ENCODE measurements at places on chromosomes 1 and 21.

DNA sequence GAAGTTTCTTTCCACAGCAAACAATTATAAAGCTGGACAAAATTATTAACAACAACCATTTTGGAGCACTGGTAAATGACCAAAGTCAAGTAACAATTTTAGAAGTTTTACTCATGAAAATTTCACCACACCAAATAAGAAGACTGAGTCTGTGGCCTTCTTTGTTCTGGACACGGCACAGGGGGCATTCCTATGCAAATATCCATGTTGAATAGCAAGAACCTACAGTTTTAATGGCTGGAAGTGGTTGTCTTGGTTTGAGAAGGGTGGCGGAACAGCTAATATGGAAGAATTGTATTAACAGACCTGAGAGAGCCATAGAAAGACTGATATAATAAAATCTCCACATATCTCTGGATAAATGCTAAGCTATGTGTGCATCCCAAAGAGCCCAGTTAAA lies 29.4 kb upstream of the GADD45A start:
- H3K27ac ChIP-seq, result no peak overlapping the region
- H3K36me3 ChIP-seq, result no peaks in the 10 kb centered on the region
- no peak for DNase-seq
- H3K27me3 ChIP-seq, result no peaks in the 10 kb centered on the region
- H3K4me3 ChIP-seq, result no peak overlapping the region

DNA sequence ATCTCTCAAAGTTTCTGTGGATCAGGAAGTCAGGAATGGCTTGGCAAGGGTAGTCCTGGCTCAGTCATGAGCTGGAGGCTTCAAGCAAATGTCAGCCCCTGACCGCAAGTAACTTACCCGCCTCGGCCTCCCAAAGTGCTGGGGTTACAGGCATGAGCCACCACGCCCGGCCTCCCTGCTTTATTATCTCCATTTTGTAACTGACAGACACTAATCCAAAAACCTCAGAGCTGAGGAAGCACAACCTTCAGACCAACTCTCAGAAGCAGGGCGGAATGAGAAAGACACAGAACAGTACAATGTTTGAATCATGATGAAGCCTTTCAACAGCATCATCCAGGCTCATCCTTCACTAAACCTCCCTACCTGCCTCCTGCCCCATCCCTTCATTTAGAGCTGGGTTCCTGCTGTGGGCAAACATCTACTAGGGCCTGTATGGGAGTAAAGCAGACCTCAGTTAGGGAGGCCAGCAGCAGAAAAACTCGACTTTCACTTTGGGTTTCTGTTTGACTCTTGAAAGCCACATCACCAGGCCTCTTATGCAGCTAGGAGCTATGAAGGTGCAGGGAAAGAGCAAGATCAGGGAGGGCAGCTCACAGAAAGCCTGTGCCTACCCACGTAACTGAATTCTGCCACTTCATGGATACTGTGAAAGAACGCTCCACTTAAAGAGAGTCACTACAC lies 84.4 kb upstream of the RAB4A start:
- H3K36me3 ChIP-seq, result no peaks in the 10 kb centered on the region
- H3K27me3 ChIP-seq, result no peaks in the 10 kb centered on the region
- no peak for DNase-seq
- H3K4me3 ChIP-seq, result no peak overlapping the region

DNA sequence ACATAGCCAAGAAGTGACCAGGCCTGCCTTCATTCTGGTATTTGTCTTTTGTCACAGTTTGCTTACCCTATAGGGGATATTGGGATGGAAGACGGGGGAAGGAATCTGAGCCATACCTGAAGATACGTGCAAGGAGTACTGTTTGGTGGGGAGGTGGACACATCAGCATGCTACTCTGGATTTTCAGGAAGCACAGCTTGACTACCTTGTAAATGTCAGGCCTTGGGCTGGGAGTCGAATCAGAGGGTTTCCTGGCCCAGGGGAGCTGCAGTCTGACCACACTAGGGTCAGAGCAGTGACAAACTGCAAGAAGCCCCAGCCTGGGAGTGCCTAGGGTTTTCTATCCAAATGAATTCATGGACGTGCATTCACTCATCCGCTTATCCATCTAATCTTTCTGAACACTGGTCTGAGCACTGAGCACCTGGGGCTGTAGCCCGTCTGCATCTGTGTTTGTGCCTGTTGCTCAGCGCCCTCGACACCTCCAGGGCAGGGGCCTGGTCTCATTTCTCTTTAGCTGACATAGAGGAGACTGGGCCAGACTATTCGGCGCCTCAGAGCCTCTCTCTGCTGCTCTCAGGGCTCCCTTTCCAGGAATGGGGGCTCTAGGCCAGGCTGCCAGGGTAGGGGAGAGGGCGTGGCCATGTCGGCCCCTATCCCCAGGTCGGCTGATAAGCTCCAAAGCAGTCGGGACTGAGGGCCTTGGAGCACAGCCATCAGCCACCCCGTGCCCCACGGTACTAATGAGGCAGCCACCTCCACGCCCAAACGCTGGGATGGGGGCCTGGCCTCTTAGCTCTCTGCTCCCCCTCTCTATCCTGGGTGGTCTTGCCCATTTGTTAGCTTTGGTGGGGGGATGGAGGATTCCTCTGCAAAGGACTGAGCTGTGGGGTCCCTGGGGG lies 47.0 kb upstream of the SLC2A1 start:
- no peaks in the 10 kb centered on the region for H3K36me3 ChIP-seq
- no peak for DNase-seq

- peak overlapping the region; percentile 97 for H3K4me3 ChIP-seq
- H3K27me3 ChIP-seq, result no peaks in the 10 kb centered on the region
- DNase-seq, result no peak
- H3K4me1 ChIP-seq, result peaks cover 41% of the 10 kb centered on the region
Observed at GRCh38 chr1:100267284-100267683, 1.3 kb downstream of the RTCA start.

GRCh38 chr21:40972151-40972550 lies 125.2 kb upstream of the DSCAM start:
- H3K4me3 ChIP-seq, result no peak overlapping the region
- no peaks in the 10 kb centered on the region for H3K36me3 ChIP-seq
- no peak for DNase-seq
- no peaks in the 10 kb centered on the region for H3K27me3 ChIP-seq
- no peaks in the 10 kb centered on the region for H3K4me1 ChIP-seq
- H3K27ac ChIP-seq, result no peak overlapping the region

GRCh38 chr1:167446966-167447365 lies 71.4 kb downstream of the CD247 start:
- peaks cover 13% of the 10 kb centered on the region for H3K36me3 ChIP-seq
- no peak for DNase-seq
- H3K27ac ChIP-seq, result peak overlapping the region; percentile 59
- peak overlapping the region; percentile 54 for H3K4me3 ChIP-seq
- peaks cover 79% of the 10 kb centered on the region for H3K4me1 ChIP-seq
- no peaks in the 10 kb centered on the region for H3K27me3 ChIP-seq

- no peak overlapping the region for H3K27ac ChIP-seq
- H3K4me3 ChIP-seq, result peak overlapping the region; percentile 34
- H3K4me1 ChIP-seq, result peaks cover 10% of the 10 kb centered on the region
- no peaks in the 10 kb centered on the region for H3K27me3 ChIP-seq
- no peak for DNase-seq
Observed at GRCh38 chr1:17356387-17357026, 15.5 kb upstream of the PADI6 start.

GRCh38 chr1:1171161-1171545 lies 2.5 kb upstream of the TTLL10 start:
- no peaks in the 10 kb centered on the region for H3K27me3 ChIP-seq
- H3K36me3 ChIP-seq, result no peaks in the 10 kb centered on the region
- H3K4me3 ChIP-seq, result no peak overlapping the region
- peaks cover 15% of the 10 kb centered on the region for H3K4me1 ChIP-seq
- DNase-seq, result no peak

DNA sequence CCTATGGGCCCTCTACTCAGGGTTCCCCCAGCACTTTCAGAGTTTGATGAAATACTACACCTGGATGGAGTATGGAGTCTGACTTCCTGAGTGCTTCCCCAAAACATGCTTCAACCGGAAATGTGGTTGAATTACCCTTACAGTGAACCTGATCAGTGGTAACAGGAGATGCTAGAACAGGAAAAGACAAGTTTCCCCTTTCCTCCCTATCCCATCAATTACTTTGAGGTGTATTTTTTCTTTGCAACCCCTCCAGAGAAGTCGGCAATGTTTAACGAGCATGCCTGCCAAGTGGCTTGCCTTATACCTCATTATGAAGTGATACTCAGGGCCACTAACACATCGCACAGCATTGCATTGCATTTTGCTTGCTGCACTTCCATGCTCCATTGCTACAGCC lies 7.0 kb downstream of the KRTAP15-1 start:
- H3K4me1 ChIP-seq, result no peaks in the 10 kb centered on the region
- H3K27ac ChIP-seq, result no peak overlapping the region
- DNase-seq, result no peak
- no peaks in the 10 kb centered on the region for H3K27me3 ChIP-seq
- H3K4me3 ChIP-seq, result no peak overlapping the region

GRCh38 chr1:24926563-24927249 lies 3.4 kb downstream of the RUNX3 start:
- peak overlapping the region; percentile 89 for H3K27ac ChIP-seq
- DNase-seq, result no peak
- H3K36me3 ChIP-seq, result peaks cover 36% of the 10 kb centered on the region
- peak overlapping the region; percentile 77 for H3K4me3 ChIP-seq

GRCh38 chr1:24108334-24109165 lies 3.4 kb downstream of the MYOM3 start:
- no peak for DNase-seq
- H3K4me3 ChIP-seq, result no peak overlapping the region
- H3K4me1 ChIP-seq, result peaks cover 8% of the 10 kb centered on the region
- no peaks in the 10 kb centered on the region for H3K27me3 ChIP-seq

DNA sequence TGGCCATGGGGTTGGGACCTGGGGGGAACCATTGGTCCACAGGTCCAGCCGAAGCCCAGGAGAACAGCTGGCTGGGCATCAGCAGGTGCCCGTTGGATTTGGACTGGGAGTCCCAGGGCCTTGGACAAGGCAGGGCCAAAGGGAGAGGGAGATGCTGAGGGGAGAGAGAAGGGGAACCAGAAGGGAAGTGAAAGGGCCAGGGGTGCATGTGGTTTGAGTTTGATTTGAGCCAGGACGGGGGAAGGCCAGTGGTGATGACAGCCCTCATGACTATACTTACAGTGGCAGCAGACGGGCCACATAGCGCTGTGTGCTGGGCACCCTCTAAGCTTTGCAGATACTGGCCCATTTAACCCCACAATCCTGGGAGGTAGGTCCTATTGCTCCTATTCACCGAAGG lies 18.8 kb downstream of the AGRN start:
- peaks cover 12% of the 10 kb centered on the region for H3K27me3 ChIP-seq
- DNase-seq, result no peak
- no peaks in the 10 kb centered on the region for H3K36me3 ChIP-seq
- no peak overlapping the region for H3K4me3 ChIP-seq

DNA sequence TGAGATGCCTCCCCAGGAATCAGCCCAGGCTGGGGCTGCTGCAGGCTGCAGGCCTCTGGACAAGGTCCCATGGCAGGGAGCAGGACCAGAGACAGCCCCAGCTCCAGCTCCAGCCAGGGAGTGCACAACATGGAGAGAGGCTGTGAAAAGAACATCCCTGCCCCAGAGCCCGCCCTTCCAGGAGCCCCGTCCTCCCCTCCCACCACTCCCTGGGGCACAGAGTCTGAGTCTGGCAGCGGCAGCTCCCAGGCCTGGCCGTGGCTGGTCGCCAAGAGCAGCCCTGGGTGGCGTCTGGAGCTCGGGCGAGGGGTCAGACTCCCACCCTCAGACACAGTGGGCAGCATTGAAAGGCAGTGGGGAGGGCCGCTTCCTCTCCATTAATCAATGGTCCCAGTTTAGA lies 37.8 kb downstream of the MEGF6 start:
- no peaks in the 10 kb centered on the region for H3K4me1 ChIP-seq
- H3K27me3 ChIP-seq, result no peaks in the 10 kb centered on the region
- no peak for DNase-seq
- H3K4me3 ChIP-seq, result no peak overlapping the region
- H3K36me3 ChIP-seq, result no peaks in the 10 kb centered on the region

- H3K27me3 ChIP-seq, result no peaks in the 10 kb centered on the region
- H3K4me3 ChIP-seq, result no peak overlapping the region
- H3K27ac ChIP-seq, result no peak overlapping the region
- DNase-seq, result no peak
- no peaks in the 10 kb centered on the region for H3K36me3 ChIP-seq
Observed at GRCh38 chr1:70072231-70072751, 133.1 kb downstream of the LRRC40 start.

DNA sequence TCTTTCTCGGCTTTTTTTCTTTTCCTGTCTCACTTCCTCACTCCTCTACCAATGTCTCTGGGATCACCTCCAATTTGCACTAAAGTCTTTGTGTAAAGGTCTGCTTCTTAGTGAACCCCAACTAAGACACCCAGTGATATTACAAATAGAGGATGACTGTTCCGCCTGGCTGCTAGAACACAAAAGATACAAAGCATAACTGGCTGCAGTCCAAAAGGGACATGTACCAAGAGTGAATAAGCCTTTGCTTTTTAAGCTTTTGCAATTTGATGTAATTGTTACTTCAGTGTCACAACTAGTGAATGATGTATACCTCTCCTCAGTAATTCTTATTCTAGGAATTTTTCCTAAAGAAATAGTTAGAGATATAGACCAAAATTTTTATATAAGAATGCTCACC lies 82.8 kb upstream of the BEND5 start:
- H3K4me3 ChIP-seq, result no peak overlapping the region
- no peak for DNase-seq
- no peaks in the 10 kb centered on the region for H3K4me1 ChIP-seq
- H3K27ac ChIP-seq, result no peak overlapping the region

DNA sequence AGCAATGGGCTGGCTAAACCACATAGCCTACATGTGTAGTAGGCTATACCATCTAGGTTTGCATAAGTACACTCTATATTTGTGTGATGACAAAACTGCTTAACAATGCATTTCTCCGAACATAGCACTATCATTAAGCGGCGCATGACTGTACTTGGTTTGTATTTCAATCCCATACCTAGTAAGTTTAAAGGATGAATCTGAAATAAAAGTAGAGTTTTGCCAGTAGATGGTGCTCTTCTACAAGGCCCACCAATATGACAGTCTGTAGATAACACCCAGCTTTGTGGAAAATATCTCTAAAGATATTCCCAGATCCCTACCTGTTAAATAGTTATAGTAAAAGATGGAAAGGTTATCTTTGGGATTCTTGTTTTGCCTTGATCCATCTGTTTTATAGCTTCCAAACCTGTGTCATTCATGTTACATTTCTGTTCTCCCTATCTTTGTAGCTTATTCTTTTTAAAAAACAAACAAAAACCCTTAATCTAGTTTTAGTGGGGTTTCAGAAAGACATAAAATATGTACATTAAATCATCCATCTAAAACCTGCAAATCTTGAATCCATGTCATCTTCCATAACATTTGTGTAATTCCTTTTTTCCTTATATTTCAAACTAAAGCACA lies 33.9 kb upstream of the ASPM start:
- no peak overlapping the region for H3K27ac ChIP-seq
- H3K27me3 ChIP-seq, result no peaks in the 10 kb centered on the region
- peak; percentile 7 for DNase-seq
- no peak overlapping the region for H3K4me3 ChIP-seq
- H3K36me3 ChIP-seq, result peaks cover 12% of the 10 kb centered on the region

DNA sequence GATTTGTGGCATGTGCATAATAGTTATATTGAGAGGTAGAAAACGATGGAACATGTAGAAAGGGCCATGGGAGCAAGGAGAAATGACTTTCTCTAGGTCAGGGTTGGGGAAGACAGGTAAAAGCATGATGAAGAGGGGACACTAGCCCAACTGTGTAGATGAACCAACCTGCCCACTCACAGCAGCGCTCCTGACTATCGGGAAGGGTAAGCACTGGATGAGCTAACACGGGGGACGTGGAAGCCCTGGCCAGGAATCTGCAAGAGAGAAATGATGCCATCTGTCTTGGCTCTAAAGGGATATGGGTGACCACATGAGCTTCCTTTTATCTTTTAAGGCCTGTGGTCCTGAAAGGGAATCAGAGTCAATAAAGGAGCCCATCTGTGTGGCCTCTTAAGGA lies 36.2 kb upstream of the TMEM125 start:
- H3K27me3 ChIP-seq, result no peaks in the 10 kb centered on the region
- DNase-seq, result no peak
- H3K4me1 ChIP-seq, result no peaks in the 10 kb centered on the region
- no peaks in the 10 kb centered on the region for H3K36me3 ChIP-seq
- H3K27ac ChIP-seq, result no peak overlapping the region

Data from CD8-positive, alpha-beta memory T cell (primary cell).